RCC 7860 (cell line): ENCODE measurements at places on chromosomes 6 and 20.

GRCh38 chr6:15842727-15843117 is 179.9 kb upstream of the DTNBP1 start:
- no peak for DNase-seq

DNA sequence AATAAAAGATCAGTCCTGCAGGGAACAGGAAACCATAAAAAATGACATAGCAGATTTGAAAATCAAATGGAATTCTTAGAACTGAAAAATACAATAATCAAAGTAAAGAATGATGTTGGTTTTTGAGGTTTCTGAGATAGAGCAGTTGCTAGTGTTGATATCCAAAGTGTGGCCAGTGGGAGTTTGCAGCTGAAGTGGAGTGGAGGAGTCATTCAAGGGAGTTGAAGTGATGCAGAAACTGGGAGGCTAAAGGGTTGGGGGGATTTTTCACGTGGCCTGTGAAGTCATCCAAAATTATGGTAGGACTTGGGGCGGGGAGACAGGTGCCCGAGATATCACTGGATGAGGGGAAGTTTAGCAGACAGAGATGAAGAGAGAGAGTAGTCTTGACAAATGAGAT is 123.6 kb downstream of the CDC5L start:
- DNase-seq = no peak

GRCh38 chr6:111263837-111264236 is 176.5 kb downstream of the SLC16A10 start:
- peak; percentile 85 for DNase-seq

GRCh38 chr6:56187686-56188085 is 59.7 kb downstream of the COL21A1 start:
- DNase-seq = no peak

DNA sequence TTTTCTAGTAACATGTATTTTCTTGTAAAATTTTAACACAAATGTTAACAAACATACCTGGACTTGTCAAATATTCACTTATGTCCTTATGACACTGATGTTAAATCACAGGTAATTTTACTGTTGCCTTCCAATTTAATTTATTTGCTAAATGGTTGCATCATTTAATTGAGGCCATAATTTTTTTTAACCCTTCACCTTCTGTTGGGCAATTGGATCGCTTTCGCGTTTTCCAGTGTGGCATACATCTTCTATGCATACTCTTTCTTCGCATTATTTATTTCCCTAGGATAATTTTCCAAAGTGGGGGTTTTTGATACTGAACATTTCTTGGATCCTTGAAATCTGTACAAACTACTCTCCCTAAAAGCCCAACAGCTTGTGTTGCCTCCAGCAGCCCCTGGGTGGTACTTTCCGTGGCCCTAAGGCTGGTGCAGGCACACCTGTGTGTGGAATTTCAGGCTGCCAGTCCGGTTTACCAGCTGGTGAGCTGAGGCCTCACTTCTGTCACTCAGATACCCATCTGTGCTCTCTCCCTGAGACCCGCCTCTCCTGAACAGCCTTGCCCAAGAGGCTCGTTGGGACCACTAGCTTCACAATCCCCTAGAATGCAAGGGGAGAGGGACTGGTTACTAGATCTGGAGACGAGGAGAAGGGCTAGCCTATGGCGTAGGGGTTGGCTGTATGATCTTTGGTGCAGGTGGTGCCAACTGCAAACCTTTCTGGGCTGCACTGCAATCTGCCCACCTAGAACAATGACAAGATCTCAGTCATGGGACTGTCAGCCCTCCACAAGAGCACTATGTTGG is 11.2 kb upstream of the C20orf144 start:
- DNase-seq = no peak

DNA sequence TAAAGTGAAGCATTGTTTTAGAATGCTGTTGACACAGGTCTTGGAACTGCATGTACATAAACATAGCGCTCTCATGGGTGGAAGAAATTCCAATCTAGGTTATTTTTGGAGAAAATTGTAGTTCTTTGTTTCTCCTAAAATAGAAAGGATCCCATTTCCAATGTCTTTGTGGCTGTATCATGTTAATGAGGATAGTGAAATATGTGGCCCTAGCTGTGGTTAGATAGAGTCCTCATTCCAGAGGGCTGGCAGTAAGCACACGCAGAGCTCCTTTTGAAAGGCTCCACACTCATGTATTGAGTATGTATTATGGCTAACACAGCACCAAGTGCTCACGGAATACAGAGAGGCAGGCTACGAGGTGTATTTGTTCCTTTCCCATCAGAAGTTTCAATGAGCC is 60.9 kb downstream of the SNRNP48 start:
- no peak for DNase-seq
